ENCODE measurements at places on chromosomes 6 and 20. TPM values are rescaled to one million over a fixed set of nuclear protein-coding genes. Genes with fewer than 3 reads are reported as not detected.

Gene TPMT
- total RNA-seq = 15.7 TPM

Gene CASP8AP2
- total RNA-seq = 39.9 TPM

Gene PTGIS
- 11.1 TPM for total RNA-seq

Gene IL17A
- total RNA-seq = not detected

Gene EYA4
- total RNA-seq = 3.5 TPM

Gene DPPA5
- not detected for total RNA-seq

Gene MUC22
- total RNA-seq = not detected

Data from diencephalon (tissue), 1 donor.